ENCODE measurements at places on chromosomes 16 and 17.

DNA sequence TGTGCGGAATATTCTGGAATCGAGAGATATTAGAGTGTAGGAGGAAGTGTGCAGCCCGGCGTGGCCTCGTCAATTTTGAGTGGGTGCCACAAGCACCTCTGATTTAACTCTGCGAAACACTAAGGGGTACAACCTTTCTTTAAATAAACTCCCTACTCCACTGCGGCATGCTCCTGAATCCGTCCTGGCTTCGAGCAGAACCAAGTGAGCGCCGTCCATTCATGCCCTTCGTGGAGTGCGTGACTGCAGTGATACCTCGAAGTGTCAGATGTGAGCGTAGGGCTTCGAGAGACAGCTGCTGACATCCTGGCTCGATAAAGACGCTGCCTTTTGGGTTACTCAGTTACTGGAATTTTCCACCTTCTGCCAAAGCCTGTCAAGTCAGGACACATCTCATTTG lies 128.8 kb downstream of the FOXL1 start:
- DNase-seq = no peak

GRCh38 chr16:49699841-49700175 lies 156.1 kb downstream of the ZNF423 start:
- DNase-seq = no peak

DNA sequence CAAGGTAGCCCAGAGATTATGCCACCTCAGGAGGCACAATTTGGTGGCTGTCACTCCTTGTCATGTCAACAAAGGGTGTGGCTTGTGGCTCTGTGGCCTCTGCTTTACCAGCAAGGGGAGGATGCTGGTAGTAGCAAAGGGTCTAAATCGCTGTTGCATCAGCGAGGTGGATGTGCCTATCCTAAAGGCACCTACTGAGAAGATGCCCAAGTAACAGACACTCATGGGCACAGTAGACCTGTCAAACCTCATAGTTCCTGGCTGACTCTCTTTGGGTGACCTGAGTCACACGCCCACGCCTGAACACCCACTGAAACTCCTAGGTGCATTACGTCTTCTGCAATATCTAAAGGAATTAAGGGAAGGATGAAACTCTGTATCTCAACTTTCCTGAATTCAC lies 139.5 kb downstream of the PRKCB start:
- no peak for DNase-seq

- DNase-seq = no peak
Measured at GRCh38 chr16:83878838-83879237, 20.1 kb upstream of the MLYCD start.

GRCh38 chr17:17503566-17504130 lies 7.5 kb upstream of the RASD1 start:
- no peak for DNase-seq

GRCh38 chr16:57145046-57146021 lies 40.5 kb downstream of the PSME3IP1 start:
- no peak for DNase-seq

- no peak for DNase-seq
Measured at GRCh38 chr17:71558901-71559300, 561.9 kb upstream of the SOX9 start.
